Right ventricle myocardium inferior (tissue), 1 donor: ENCODE measurements at places on chromosomes 1 and 21. TPM values are rescaled to one million over a fixed set of nuclear protein-coding genes. Genes with fewer than 3 reads are reported as not detected.

PATJ gene
- 121 TPM for total RNA-seq

GBP5 gene
- 0.68 TPM for total RNA-seq

ABCA4 gene
- total RNA-seq: 0.11 TPM

PRELP gene
- total RNA-seq: 27.1 TPM

ARID1A gene
- 27.5 TPM for total RNA-seq

TTC34 gene
- 0.70 TPM for total RNA-seq

THEM5 gene
- not detected for total RNA-seq

SERPINC1 gene
- 0.46 TPM for total RNA-seq

OR14K1 gene
- not detected for total RNA-seq

PDZK1 gene
- total RNA-seq: 0.30 TPM
